ENCODE measurements at places on chromosomes 5 and 9.

- peak; percentile 23 for DNase-seq
These were observed 688 bp downstream of the SNX24 start for GRCh38 chr5:122846051-122846550.

- no peak for DNase-seq
These were observed 77.1 kb downstream of the GOLPH3 start for GRCh38 chr5:32096891-32097595.

DNA sequence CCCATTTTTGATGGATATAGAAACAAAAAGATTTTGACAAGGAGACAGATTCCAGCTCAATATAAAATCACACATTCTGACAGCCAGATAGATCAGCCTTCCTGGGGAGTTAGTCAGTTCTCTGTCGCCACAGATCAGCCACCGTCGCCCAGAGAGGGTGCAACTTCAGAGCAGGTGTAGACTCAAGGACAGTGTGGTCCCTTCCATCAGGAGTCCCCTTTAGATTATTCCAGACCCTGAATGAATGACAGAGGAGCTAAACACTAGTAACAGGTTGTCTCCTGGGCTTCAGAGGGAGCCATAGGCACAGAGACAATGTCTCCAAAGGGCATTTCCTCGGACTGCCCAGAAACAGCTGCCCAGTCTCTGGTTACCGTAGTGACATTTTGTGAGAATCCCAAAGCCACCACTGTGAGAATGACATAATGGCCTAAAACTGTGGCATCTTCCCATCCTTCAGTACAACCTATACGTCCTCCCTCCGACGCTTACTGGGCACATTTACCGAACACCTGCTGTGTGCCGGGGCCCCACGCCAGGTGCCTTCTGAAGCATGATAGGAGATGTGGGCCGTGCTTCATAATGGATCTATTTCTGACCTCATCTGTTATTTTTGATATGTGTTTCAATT, 47.4 kb upstream of the SLC2A8 start:
- no peak for DNase-seq

- DNase-seq: no peak
These were observed 1809.2 kb upstream of the ACO1 start for GRCh38 chr9:30575218-30575617.

GRCh38 chr9:19782005-19782404, 6.8 kb downstream of the SLC24A2 start:
- peak; percentile 50 for DNase-seq

- peak; percentile 74 for DNase-seq
These were observed 155.0 kb upstream of the PRDM9 start for GRCh38 chr5:23352446-23352845.

DNA sequence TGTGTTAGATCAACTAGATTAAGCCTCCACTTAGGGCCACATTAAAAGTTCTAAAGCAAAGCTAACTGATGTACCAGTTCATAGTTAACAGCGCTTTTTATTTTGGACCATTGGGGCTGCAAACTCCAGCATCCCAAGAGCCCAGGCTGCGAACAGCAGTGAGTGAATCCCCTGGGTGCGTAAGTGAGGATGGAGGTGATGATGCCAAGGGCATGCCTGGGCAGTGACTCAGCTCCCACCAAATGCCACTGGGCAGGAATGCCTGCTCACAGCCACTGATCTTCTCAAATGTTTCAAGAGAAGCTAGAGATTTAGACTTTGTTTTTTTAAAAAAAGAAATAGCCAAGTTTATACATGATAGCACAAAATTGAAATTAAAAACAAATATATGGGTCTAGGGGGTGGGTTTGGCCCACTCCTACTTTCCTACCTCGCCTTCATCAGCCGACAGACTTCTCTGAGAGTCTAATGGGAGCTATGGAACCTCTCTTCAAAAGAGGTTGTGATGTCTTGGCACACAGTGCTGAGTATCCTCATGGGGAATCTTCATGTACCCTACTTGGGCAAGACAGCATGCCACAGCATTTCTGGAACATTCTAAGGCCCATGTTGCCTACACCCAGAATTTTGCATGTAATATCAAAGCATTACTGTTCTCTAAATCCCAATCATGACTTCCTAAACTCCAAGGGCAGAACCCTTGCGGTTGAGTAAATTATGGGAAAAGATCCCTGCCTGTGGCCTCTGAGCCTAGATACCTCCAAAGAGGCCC, 398.1 kb downstream of the EBF1 start:
- DNase-seq: no peak
